ENCODE measurements at places on chromosomes 1 and 21.

DNA sequence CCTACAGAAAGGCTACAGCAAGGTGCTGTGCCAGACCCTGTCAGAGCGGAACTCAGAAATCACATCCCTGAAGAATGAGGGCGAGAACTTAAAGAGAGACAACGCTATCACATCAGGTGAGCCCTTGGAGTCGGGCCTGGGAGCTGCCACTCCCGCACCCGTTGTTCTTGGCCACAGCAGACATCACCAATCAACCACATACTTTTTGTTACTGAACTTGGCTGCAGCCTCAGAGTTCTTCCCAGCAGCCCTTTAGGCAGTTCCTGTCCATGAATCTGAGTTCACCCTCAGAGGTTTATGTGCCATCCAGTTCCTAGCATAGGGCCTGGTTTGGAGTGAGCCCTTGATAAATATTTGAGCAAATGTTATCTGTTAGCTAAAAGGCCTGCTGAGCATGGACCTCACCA lies 61.6 kb downstream of the FHAD1 start:
- no peak for DNase-seq

GRCh38 chr1:75330624-75331023 lies 196.4 kb downstream of the LHX8 start:
- DNase-seq, result no peak

- DNase-seq, result peak; percentile 94
Measured at GRCh38 chr1:92961896-92962752, 862 bp upstream of the DIPK1A start.

DNA sequence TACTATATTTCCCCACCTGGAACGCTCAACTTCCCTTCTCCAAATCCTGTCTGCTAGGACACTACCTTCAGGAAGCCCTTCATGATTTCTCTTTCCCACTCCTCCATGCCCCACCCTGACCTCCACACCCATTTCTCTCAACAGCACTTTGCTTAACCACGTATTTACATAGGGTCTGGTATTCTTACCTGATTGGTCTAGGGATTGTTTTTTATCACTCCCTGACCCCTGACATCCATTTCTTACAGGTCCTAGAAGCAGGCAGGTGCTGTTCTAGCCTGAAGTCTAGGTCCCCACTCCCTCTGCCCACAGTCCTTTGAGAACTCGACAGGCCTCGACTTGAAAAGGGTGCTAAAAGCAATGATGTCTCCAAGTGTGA lies 47.5 kb downstream of the DMAP1 start:
- DNase-seq, result no peak

DNA sequence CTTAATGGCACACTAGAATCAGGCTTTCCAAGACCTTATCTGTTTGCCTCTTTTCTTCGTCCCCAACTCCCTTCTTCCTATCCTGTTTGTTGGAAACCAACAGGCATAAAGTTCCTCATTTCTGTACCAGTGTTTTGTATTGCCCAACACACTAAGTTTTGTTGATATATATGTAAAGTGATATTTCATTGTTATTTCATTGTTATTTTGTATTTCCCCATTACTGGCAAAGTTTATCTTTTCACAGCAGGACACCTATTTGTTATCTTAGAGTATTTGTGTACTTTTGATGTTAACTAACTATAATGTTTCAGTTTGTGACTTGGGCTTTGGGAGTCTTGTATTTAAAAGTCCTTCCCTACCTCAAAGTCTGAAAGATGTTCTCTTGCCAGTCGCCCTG lies 27.1 kb downstream of the FAM20B start:
- no peak for DNase-seq

DNA sequence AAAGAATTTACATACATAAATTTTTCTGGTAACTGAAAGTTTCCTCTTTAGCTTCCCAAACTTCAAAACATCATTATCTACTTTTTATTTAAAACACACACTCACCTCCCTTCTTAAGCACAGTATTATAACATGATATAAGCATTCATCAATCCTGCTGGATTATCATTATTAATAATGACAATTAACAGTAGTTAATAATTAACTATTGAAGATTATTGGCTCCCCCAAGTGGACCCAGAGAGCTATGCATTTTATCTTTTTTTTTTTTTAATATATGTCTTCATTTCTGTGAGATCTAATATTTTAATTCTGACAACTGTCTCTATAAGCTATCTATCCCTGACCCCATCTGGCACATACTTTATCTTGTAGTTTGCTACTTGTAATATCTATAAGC lies 252.1 kb upstream of the CACYBP start:
- DNase-seq, result no peak

GRCh38 chr1:36737038-36737555 lies 254.4 kb upstream of the CSF3R start:
- no peak for DNase-seq

DNA sequence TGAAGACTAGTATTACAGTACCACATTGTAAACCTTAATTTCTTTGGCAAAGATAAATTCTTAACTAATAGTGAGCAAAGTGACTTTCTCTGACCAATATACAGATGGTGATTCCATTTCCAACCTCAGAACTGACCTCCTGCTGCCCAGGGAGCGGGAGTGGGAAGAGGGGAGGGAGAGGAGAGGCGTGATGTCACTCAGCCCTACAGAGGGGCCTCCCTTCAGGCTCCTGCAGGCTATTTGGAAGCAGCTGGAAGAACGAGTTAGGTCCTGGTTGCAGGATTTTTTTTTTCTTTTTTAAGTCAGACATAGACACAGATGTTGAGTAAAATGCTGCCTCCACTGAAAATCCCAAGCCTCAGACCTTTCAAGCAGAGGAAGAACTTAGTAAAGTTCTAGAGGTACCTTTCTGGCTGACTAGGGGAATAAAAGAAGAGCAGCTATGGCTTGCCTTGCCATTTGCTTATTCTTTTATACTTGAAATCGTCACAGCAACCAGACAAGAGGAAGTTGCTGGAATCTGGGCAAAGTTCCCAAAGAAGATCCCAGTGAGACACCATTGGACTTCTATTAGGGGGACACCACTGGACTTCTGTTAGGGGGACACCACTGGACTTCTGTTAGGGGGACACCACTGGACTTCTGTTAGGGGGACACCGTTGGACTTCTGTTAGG lies 54.5 kb downstream of the EXO1 start:
- DNase-seq, result no peak

DNA sequence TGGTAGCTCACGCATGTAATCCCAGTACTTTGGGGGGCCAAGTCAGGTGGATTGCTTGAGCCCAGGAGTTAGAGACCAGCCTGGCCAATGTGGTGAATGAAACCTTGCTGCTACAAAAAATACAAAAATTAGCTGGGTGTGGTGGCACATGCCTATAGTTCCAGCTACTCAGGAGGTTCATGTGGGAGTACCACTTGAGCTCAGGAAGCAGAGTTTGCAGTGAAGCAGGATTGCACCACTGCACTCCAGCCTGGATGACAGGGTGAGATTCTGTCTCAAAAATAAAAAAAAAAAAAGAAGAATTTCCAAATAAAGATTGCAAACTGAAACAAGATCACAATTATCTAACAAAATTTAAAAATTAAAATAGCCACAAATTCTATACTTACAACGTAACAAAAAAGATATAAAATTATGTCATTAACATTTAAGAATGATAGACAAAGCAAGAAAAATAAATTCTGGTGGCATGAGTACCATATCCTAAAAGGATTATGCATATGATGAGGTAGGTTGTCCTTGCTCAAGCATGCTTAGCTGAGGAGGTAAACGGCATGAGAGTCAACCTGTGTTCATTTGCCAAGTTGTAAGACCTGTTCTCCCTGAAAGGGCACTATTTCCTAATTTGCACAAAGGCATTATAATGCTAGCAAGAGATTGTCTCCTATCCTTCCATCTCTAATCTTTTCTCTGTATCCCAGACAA lies 20.2 kb downstream of the IPP start:
- DNase-seq, result no peak

GRCh38 chr1:201060586-201060985 lies 37.1 kb upstream of the KIF21B start:
- no peak for DNase-seq

DNA sequence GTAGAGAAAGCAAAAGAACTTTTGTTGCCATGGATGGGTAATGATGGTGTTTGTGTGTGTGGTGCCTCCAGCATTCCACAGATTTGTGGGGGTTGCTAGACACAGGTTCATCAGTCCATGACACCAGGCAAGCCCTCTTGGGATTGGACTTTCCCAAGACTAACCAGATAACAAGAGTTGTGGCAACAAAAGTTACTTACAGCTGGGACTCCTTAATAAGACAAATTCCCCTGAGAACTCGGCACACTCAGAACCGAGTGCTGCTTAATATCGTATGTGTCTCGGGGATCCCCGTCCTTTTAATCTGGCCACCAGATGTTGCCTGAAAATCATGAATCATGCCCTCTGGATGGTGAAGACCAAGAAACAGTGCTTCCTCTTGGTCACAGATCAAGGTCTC lies 193.3 kb downstream of the AJAP1 start:
- DNase-seq, result no peak

GRCh38 chr1:237029240-237029639 lies 12.7 kb upstream of the RYR2 start:
- no peak for DNase-seq

- DNase-seq, result no peak
Measured at GRCh38 chr1:178643831-178644230, 81.2 kb upstream of the RALGPS2 start.

GRCh38 chr1:161367684-161368400 lies at the start of gene CFAP126:
TSS of gene CFAP126 (minus strand) at chr1:161367876. CDS start at chr1:161367868, 8 bp downstream.
- peak; percentile 84 for DNase-seq

DNA sequence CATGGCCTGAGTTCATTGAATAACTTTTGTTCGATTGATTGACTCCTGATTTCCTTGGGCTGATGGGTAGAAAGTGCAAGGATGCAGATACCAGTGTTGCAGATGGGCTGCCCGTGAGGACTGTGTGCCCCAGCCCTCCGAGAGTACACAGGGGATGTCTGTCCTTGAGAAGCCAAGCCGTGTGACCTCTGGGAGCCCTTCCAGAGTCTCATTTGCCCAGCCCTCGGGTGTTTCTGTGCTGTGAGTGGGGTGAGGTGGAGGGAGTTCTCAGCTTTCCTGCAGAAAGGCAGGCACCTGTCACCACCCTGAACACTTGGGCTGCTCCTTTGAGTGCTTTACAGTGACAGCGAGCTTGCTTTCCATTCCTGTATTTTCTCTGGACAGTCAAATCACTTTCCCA lies 96.4 kb upstream of the CACNA1E start:
- DNase-seq, result no peak

GRCh38 chr21:19692231-19692630 lies 1288.6 kb upstream of the TMPRSS15 start:
- no peak for DNase-seq

- no peak for DNase-seq
Measured at GRCh38 chr1:164699815-164700491, 141.0 kb downstream of the PBX1 start.

- no peak for DNase-seq
Measured at GRCh38 chr1:215517441-215517891, 49.6 kb upstream of the KCTD3 start.

DNA sequence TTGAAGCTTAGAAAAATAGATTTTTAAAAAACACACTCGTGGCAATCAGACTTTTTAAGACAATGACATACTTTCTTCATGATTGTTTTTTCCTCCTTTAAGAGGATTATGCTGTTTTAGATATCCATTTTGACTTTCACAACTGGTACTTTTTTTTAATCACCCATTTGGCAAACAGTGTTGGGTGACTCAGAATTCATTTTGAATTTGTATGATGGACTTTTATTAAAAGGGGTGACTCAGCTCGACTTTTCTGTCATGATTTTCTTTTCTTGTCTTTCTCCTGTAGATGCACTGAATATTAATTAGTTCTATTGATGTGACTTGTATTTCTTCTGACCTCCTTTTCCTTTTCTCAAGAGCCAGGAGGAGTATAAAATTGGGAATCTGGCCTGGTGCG lies 44.7 kb downstream of the FMN2 start:
- no peak for DNase-seq

DNA sequence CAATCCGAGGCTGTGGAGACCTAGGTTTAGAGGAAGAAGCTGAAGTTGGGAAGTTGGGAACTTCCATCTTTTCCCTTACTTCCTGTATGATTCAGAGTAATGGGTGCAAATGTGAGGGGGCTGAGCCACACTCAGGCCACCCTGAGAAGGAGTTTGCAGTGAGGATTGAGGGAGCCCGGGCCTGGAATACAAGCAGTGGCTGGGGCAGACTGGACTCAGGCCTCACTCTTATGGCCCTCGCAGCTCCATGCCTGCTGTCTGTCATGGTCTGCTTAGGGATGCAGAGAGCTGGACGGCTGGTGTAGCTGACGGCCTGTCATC lies 73.7 kb upstream of the RAB4A start:
- DNase-seq, result no peak

DNA sequence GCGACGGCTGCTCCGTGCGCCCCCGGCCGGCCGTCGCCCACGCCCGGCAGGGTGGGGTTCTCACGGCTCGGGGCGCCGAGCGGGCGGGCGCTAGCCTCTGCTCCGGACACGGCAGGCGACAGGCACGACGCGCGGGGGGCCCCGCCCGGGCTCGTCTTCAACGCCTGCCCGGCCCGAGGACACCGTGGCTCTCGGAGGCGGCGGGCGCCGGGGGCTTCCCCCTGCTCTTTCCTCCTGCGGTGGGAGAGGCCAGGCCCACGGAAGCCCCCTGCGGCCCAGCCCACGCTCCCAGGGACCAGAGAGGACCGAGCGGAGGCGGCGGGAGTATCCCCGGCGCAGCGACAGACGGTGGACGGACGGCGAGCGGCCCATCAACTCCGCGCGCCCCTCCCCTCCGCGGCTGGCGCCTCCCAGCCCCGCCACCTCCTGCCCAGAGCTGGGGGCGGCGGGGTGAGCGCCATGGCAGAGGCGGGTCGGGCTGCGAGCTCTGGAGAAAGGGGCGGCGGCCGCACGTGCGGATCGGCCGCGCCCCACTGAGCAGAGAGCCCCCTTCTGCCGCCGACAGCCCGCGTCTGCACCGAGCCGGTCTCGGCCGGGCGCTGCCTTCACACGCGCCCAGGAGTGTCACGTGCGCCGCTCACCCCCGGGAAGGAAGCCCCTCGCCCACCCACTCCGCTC lies at the start of the genes SHE and TDRD10:
Gene SHE (minus strand): TSS at position 347 of the 678 bp plus-strand sequence. CDS start 386 bp downstream, outside the sequence.
Gene TDRD10 (plus strand): TSS at position 154 of the 678 bp plus-strand sequence. CDS start 4,685 bp downstream, outside the sequence.
- no peak for DNase-seq

DNA sequence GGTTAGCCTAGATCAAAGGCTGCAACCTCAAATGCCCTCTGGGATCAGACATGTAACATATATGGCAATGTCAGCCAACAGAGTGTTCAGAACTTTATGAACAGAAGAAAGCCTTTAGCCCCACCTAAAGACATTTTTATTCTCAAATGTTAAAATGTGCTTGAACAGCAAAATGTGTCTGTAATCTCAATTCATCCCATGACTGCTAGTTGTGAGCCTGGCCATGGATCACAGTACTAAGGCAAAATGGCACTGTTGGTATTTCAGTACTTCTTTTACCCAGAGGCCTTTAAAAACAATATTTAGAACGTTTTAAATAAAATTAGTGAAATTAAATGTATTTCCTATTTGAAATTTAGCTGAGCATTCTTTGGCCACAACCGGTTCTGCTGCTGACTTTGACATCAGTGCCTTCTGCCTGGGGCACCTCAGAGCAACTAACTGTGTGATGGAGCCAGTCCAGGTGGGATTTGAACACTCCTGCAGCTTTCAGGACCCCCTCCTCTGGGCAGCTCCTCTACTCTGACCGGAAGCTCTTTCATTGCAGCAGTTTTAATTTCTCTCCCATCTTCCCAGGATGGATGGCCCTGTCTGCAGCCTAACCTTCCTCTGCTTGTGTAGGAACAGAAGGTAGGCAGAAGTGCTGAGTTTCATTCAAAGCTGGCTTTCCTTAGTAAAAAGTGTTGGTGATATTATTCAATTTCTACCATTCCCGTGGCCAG lies 68.3 kb upstream of the NFIA start:
- no peak for DNase-seq

Measured in CD4-positive, alpha-beta T cell treated with Interleukin-4 for 4 hours (primary cell).